ENCODE measurements at places on chromosomes 7 and 10. TPM values are rescaled to one million over a fixed set of nuclear protein-coding genes. Genes with fewer than 3 reads are reported as not detected.

DNA sequence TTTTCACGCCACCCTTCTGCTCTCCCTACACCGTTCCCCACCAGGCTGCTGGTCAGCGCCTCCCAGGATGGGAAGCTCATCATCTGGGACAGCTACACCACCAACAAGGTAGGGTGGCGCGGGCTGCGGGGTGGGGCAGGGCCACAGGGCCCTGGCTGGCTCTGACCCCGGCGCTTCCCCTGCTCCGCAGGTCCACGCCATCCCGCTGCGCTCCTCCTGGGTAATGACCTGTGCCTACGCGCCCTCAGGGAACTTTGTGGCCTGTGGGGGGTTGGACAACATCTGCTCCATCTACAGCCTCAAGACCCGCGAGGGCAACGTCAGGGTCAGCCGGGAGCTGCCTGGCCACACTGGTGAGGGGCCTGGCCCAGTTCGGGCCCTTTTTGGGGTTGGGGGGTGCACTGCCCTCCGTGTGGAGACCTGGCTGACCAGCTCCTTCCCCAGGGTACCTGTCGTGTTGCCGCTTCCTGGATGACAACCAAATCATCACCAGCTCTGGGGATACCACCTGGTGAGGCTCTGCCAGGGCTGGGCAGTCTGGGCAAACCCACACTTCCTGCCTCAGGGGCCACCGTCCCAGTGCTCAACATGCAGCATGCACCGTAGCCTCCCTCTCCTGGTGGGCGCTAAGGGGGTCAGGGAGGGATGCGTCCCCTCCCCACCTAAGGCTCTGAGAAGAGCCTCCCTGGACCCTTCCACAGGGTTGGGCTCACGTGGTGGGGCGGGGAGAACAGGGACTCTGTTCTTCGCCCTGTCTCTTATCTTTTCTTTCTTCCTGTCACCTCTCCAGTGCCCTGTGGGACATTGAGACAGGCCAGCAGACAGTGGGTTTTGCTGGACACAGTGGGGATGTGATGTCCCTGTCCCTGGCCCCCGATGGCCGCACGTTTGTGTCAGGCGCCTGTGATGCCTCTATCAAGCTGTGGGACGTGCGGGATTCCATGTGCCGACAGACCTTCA lies 4.0 kb downstream of the GNB2 start:
- DNase-seq, result no peak
- H3K36me3 ChIP-seq, result peaks cover 54% of the 10 kb centered on the region
- H3K4me3 ChIP-seq, result no peak overlapping the region
- H3K4me1 ChIP-seq, result peaks cover 9% of the 10 kb centered on the region

- H3K27ac ChIP-seq, result no peak overlapping the region
- no peak overlapping the region for H3K4me3 ChIP-seq
- peaks cover 12% of the 10 kb centered on the region for H3K4me1 ChIP-seq
- H3K27me3 ChIP-seq, result no peaks in the 10 kb centered on the region
- DNase-seq, result no peak
- H3K36me3 ChIP-seq, result no peaks in the 10 kb centered on the region
Measured at GRCh38 chr10:14449293-14449815, 118.6 kb upstream of the FRMD4A start.

DNA sequence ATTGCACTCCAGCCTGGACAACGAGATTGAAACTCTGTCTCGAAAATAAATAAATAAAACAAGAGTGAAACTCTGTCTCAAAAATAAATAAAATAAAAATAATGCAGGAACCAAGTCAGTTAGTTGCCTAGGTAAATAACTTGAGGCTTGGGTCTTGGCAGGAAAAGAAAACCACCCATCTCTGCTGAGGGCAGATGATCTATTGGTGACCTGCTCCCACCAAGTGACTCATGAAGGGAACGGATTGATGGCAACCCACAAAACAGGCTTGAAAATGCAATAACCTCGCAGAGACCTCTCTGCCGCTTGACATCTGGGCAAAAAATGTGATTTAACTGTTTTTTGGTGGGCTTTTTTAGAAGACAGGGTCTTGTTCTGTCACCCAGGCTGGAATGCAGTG lies 86.6 kb downstream of the CALN1 start:
- H3K4me3 ChIP-seq, result no peak overlapping the region
- H3K4me1 ChIP-seq, result no peaks in the 10 kb centered on the region
- no peaks in the 10 kb centered on the region for H3K27me3 ChIP-seq
- H3K27ac ChIP-seq, result no peak overlapping the region
- no peaks in the 10 kb centered on the region for H3K36me3 ChIP-seq

DNA sequence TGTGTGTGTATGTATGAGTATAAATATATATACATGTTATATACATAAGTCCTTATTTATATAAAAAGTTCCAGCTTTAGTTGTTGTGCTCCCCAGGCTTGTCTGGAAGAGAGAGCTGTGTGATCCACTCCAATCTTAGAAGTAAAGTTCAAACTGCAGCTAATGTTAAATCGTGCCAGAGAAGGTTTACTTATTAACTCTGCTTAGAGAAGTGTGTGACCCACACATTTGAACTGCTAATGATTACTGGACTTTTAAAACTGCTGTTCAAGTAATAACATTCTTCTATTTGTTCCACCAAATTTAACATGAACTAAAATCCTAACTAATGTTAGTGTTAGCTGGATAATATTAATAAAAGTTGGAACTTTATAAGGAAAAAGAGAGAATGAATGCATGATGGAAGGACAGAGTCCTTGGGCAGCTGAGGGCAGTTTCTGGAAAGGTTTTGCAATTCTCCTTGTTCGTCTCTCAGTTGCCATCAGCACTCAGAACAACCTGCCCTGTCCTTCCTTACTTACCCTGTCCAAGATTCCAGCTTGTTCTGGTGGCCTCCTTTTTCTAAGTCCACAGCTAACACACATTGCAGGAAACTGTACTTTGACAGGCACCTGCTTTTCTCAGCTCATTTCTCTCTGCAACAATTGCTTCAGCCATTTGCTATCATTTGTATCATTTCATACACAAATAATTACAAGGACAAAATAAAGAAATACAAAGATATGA lies 162.6 kb downstream of the FAM107B start:
- H3K27ac ChIP-seq, result no peak overlapping the region
- no peaks in the 10 kb centered on the region for H3K27me3 ChIP-seq
- H3K4me1 ChIP-seq, result no peaks in the 10 kb centered on the region
- DNase-seq, result no peak
- H3K4me3 ChIP-seq, result no peak overlapping the region
- H3K36me3 ChIP-seq, result no peaks in the 10 kb centered on the region

The EBLN1 gene
- polyA plus RNA-seq, result not detected

The TRIL gene
- polyA plus RNA-seq, result 0.04 TPM

DNA sequence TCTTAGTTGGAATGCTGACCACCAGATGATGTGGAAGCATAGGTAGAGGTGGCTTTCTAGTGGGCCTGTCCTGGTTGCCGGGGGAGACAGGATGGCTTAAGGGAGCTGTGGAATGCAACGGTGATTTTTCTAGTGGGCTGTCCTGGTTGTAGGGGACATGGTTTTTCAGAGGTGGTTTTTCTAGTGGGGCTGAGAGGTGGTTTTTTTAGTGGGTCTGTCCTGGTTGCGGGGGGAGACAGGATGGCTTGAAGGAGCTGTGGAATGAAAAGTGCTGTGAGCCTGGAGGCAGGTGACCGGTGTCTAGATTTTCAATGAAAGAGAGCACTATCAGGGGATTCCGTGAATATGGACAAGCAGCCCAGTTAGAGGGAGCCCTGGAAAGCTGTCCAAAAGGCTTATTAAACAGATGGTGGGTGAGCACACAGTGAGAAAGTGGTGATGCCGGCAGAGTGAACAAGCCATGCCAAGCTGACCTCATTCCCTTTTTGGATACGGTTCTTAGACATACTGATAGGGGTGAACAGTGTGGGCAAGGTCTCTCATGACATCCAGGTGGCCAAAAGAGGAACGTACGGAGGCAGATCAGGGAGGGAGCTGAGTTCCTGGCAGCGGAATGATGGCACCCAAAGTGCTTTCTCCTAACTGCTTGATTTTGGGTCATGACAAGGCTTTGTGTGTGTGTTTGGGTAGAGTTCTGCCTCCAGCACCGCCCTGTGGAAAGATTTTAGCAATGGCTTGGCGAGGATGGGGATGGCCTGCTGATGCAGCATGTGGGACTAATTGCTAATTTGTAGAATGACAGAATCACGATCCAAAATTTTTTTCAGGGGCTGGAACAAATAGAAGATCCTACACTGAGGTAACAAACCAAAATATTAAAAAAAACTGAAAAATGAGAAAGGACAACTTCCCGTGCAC lies 126.6 kb downstream of the TMEM178B start:
- H3K36me3 ChIP-seq, result no peaks in the 10 kb centered on the region
- no peaks in the 10 kb centered on the region for H3K4me1 ChIP-seq
- no peak for DNase-seq
- no peaks in the 10 kb centered on the region for H3K27me3 ChIP-seq
- H3K4me3 ChIP-seq, result no peak overlapping the region

GRCh38 chr7:128113839-128114238 lies 82.6 kb upstream of the LRRC4 start:
- no peaks in the 10 kb centered on the region for H3K36me3 ChIP-seq
- DNase-seq, result no peak
- H3K27ac ChIP-seq, result no peak overlapping the region
- no peak overlapping the region for H3K4me3 ChIP-seq

- no peaks in the 10 kb centered on the region for H3K27me3 ChIP-seq
- H3K4me1 ChIP-seq, result 0 out of 2 replicates have a peak, but pooled peaks cover 2% of the 10 kb centered on the region
- no peak for DNase-seq
- no peaks in the 10 kb centered on the region for H3K36me3 ChIP-seq
- H3K4me3 ChIP-seq, result no peak overlapping the region
Measured at GRCh38 chr7:27459021-27459730, 203.5 kb downstream of the HIBADH start.

The FBXL13 gene
- polyA plus RNA-seq, result 0.24 TPM

The SUN3 gene
- not detected for polyA plus RNA-seq

The RET gene
- polyA plus RNA-seq, result 0.10 TPM

The SERPINE1 gene
- 2,870 TPM for polyA plus RNA-seq

DNA sequence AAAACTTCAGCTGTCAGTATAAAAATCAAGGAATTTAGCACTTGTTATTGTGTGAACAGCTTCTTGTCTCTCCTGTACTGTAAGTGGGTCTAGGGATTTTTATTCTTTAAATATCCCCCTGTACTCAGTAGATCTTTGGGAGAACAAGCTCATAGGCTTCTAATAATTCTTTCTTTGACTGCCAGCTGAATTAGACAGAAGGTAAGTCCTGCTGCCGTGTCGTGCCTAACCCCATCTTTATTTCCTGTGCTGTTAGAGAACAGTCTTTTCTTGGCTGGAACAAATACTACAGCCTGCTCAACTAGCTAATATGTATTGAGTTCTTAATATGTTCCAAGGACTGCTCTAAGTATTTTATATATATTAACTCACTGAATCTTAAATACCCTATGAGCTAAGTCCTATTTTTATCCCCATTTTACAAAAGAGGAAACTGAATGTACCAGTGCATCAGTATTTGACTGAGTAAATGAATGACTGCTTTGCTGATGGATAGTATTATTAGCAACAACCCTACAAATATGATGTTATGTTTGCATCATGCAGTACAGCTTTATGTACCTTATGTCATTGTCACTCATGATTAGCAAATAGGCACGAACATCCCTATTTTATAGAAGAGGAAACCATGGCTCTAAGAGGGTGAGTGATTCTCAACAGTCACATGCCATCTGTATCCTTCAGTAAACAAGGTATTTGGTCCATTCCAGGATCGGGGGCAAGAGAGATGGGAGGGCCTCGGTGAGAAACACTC lies 5.5 kb upstream of the DUSP5 start:
- H3K4me1 ChIP-seq, result peaks cover 19% of the 10 kb centered on the region
- no peak overlapping the region for H3K4me3 ChIP-seq
- H3K36me3 ChIP-seq, result no peaks in the 10 kb centered on the region
